Left colon (tissue), 2 donors: ENCODE measurements at places on chromosomes 2 and 18. TPM values are rescaled to one million over a fixed set of nuclear protein-coding genes. Genes with fewer than 3 reads are reported as not detected.

DNA sequence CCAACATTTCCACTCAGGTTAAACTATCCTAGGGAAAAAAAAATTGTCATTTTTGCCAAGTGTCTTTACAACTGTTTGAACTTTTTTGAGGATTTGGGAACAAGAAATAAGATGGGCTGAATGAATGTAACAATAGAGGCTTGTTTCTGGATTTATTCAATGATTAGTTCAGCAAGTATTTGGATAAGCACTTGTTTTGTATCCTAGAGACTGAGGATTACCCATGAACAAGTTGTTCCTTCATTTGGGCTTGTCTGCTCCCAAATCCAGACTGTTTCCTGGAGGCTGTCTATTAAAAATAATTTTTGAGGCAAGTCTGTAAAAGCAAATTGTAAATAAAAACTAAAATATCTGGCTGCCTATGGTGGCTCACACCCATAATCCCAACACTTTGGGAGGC lies 62.0 kb upstream of the CSRNP3 start:
- no peak for DNase-seq

DNA sequence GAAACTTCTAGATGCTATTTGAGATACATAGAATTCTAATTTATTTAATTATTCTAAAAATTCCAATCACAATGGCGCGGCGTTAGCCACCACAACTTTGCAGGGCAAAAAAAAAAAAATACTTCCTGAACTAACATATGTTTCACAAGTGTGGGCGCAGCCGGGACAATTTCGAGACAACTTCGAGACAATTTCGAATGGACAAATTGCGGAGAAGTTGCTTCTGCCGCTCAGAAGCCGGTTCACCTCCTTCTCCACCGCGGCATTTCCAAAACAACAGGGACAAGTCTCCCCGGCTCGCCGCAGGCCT lies 842 bp downstream of the PAX3 start:
- DNase-seq: no peak

GRCh38 chr2:142130111-142131009 lies 456 bp downstream of the LRP1B start:
- peak; percentile 72 for DNase-seq

GRCh38 chr2:113848758-113849415 lies 41.0 kb upstream of the ACTR3 start:
- DNase-seq: no peak

DNA sequence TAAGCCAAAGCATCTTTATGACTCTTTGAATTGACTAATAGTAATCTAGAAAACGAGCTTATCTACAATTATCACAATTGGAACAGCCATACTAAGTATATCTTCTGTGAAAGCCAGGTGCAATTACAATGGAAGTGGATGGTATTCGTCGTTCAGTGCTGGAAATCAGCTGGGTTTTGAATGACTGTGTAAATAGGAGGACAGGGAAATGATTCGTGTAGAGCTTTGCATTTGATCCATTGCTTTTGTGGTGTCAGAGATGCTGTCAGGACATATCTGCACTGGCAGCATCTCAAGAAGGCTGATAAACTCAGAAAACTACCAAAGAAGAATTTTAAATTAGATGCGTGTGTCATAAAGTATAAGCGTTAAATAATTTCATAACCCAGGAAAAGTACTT lies 187.1 kb downstream of the ZNF407 start:
- DNase-seq: no peak

DNA sequence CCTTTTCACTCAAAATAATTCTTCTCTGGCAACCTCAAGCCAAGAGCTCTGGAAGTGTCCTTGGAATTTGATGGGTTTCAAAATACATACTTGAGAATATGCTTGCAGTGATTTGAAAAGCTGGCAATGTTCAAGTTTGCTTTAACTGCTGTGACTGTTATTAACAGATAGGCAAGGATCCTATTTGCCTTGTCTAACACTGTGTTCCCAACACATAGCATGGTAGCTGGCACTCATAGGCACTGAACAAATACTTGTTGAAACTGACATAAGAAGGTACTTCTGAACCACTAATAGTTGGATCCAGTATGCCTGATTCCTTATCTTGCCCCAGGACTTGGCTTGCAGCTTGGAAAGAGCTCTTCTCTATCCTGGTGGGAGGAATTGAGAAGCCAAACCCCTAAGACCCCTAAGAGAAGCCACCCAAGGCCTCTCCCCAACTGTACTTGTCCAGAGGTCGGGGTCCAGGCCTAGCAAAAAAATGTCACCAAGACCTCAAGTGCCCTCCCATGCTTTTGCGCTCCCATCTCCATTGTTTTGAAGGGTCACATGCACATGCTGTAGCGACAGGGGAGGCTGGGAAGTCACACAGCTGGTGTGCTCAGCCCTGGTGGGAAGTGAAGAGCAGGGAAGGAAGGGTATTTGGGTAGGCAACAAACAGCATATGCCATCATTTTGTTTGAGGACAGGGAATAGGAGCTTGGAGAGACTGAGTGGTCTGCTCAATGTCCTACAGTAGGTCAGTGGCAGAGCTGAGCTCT lies 118.4 kb upstream of the HAAO start:
- DNase-seq: no peak

DNA sequence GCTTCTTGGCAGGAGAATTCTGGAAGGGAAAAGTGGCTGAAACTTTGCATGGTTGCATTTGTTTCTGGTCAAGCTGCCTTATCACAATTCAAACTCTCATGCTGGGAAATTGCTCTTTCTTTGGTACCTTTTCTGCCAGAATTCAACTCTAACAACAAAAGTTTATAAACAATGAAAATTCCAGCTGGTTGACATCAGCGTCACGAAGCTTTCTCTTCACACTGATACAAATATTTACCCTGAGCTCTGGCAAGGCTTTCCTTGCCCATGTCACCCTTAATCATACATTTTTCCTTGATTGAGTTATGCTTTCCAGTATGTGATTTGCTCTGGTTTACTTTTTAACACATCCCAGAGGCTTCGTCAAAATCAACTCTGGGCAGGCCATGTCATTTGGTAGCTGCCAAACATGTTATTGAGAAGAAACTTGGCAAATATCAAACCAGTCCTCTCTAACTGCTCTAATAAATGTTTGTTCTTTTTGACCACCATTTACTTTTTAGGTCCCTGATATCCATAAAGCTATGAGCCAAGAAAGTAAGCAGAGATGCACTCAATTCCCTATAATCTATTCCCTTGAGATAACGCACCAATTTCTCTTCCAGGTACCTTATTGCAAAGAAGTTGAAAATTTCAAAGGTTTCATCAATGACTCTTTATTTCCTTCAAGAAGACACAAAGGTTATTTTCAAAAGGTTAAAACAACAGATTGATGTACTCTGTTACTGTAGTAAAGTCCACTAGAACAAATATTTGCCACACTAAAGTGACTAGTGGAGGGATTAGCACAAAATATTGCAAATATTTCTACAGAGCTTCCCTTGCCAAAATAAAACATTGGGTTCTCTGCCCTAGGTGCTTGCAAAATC lies 1241.1 kb upstream of the ZEB2 start:
- DNase-seq: no peak

- no peak for DNase-seq
Observed at GRCh38 chr2:190443778-190444481, 35.8 kb downstream of the MFSD6 start.

GRCh38 chr2:137048455-137048854 lies 283.1 kb downstream of the THSD7B start:
- DNase-seq: no peak

- no peak for DNase-seq
Observed at GRCh38 chr2:54755641-54756326, 32.3 kb downstream of the EML6 start.

DNA sequence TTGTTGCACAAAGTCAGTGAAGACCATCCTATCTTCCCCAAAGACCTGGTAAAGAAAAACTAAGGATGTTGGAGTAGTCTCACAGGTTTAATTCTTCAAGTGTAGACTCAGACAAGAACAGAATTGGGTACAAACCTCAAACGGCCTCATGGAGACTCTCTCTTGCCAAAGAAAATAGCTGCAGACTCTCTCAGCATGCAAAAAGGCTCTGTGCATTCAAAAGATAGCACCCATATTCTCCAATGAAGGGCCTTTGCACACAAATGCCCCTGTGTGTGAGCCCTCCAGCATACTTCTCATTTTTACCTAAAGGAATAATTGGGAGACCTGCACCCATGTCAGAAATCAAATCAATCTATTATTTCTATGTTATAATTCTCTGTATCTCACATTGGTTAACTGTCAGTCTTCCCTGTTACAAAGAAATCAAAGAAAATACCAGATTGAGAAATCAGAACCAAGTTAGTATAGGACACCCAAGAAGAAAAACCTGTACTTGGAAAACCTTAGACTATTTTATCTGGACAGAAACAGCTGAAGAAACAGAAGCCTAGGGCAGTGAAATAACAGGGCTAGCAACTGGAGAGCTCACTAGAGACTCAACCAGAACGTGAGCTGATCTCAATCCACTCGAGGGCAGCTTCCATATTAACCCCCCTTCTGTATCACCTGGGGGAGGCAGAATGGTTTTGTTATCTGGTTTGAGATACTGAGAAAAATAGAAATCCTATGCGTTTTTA lies 134.7 kb upstream of the DNAJC10 start:
- DNase-seq: no peak

DNA sequence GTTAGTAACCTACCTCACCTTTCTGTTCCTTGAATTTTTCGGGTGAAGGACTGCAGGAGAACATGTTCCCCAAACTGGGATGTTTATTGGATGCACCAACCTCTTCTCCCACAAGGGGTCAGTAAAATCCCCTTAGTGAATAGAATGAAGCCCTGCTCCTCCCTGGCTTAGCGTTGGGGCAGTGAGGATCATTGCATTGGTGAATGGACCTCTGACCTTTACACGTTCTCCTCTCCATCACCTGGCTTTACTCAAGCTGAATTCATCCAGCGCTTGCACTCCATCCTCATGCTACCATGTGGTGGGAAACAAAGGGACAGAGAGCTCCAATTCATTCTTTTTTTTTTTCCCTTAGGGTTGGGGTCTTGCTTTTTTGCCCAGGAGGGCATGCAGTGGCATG lies 157.2 kb downstream of the MIB1 start:
- peak; percentile 28 for DNase-seq

DNA sequence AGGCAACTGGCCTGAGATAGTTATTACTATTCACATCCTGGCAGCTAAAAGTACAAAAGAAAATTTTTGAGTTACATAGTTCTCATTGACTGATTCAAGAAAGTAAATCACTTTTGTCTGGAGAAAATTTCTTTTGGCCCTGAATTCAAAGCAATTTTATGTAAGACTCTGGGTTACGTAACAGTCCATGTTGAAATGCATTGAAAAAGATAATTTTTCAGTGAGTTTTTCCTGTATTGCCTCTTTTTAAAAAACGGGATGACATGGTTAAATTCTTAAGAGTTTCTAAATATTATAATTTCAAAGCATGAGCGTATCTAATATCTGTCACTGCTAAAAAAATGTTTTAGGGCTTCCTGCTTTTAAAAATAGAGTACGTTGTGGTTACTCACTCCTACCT lies 72.7 kb downstream of the ANKRD12 start:
- no peak for DNase-seq

DNA sequence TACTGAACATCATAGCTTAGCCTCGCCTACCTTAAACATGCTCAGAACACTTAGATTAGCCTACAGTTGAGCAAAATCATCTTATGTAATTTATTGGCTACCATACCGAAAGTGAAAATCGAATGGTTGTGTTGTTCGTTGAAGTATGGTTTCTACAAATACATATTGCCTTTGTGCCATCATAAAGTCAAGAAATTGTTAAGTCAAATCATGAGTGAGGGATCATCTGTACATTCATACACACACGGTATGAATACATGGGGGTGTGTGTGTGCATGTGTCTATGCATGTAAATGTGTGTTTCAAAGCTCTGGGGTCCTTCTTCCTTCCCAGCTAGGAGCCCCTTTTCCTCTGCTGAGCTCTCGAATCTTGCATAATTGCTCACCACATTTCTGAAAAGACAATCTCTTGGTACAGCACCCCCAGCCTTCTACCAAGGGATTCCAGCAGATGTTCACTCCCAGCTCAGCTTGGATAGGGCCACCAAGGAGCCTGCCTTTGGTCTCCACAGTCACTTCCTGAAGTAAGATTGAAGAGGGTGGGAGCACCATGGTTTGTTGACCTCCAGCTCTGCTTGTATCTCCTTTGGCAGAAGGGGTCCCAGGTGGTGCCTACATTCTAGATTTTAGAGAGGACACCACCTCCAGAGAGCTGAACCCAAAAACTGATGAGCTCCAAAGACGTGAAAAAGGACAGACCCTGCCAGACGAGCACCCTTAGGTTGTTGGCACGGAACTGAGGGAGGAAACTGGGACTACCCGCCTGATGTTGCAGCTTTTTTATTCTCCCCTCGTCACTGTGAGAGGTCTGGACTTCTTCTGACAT lies 33.2 kb upstream of the CYP1B1 start:
- no peak for DNase-seq

DNA sequence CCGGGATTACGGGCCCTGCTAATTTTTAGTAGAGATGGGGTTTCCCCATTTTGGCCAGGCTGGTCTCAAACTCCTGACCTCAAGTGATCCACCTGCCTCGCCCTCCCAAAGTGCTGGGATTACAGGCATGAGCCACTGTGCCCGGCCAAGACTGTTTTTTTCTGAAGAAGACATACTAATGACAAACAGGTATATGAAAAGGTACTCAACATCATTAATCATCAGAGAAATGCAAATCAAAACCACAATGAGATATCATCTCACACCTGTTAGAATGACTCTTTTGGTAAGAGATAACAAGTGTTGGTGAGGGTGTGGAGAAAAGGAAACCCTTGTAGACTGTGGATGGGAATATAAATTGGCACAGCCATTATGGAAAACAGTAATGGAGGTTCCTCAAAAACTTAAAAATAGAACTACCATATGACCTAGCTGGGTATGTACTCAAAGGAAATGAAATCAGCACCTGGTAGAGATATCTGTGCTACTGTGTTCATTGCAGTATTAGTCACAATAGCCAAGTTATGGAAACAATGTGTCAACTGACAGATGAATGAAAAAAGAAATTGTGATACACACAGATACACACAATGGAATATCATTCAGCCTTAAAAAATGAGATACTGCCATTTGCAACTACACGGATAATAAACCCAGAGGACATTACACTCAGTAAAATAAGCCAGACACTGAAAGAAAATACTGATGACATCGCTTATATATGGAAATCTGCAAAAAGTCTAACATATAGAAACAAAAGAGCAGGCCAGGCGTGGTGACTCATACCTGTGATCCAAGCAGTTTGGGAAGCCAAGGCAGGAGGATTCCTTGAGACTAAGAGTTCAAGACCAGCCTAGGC lies 20.8 kb downstream of the SOS1 start:
- no peak for DNase-seq

- DNase-seq: no peak
Observed at GRCh38 chr2:172555272-172555521, 693 bp upstream of the PDK1 start.

- no peak for DNase-seq
Observed at GRCh38 chr2:205644018-205644417, 38.3 kb upstream of the NRP2 start.

Gene MAP2
- total RNA-seq: 1.6 TPM

Gene EMILIN1
- total RNA-seq: 8.4 TPM

Gene MOGAT1
- total RNA-seq: not detected

Gene HOXD9
- 1.4 TPM for total RNA-seq
